Stimulated activated CD4-positive, alpha-beta T cell treated with anti-CD3 and anti-CD28 coated beads, Interleukin-1b, Interleukin-23, amount 100 ng/mL, for 1 hour (primary cell): ENCODE measurements at places on chromosomes 3 and 15.

DNA sequence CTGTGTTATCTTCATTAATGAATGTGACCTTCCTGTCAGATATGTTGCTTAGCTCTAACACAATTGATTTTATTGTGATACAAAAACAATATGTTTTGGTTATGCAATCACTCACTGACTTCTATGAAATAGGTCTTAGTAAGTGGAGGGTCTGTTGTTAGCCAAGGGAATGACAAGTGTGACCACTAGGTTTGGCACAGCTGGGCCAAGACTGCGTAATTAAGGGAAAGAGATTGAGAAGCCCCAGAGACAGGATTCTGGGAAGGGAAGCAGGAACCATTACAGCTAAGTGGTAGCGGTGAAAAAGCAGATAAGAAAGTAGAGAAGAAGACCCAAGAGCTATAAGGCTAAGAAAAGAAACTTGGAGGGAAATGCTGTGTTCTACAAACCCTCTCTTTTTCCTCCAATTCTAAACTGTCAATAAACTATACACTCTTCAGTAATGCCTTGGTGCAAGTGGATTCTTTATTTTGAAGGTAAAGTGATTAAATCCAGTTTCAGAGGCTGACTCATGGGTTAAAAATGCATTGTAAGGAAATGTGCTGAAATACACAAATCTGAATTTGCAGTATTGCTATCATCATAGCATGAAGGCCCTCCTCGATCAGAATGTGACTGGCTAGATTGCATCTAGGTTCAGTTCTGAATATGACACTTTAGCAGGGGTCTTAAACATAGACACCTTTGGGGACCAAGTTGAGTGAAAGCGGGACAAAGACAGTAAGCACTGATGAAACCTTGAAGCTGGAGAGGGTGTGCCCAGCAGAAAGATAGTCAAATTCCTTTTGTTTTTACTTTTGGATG, 26.1 kb downstream of the KCNMB2 start:
- DNase-seq, result no peak

DNA sequence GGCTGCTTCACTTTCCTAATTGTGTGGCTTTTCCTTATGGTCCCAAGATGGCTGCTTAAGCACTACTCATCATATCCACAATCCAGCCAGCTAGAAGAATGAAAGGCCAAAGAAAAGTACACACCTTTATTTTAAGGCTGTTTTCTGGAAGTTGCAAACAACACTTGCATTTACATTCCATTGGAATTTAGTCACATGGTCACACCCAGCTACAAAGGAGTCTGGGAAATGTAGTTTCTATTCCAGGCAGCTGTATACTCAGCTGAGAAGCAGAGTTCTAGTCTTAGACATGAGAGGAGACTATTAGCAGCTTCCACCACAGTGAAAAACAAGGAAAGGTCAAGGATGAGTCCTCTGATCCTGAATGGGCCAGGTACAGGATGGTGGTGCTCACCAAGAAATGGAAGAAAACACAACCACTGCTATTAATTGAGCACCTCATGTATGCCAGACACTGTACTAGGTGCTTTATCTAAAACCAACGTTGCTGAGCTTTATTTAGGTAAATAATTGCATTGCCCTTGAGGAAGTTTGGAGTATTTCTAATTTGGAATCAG, 28.0 kb upstream of the ATG7 start:
- no peak for DNase-seq

GRCh38 chr3:143897576-143898295, 49.5 kb upstream of the SLC9A9 start:
- DNase-seq, result no peak

DNA sequence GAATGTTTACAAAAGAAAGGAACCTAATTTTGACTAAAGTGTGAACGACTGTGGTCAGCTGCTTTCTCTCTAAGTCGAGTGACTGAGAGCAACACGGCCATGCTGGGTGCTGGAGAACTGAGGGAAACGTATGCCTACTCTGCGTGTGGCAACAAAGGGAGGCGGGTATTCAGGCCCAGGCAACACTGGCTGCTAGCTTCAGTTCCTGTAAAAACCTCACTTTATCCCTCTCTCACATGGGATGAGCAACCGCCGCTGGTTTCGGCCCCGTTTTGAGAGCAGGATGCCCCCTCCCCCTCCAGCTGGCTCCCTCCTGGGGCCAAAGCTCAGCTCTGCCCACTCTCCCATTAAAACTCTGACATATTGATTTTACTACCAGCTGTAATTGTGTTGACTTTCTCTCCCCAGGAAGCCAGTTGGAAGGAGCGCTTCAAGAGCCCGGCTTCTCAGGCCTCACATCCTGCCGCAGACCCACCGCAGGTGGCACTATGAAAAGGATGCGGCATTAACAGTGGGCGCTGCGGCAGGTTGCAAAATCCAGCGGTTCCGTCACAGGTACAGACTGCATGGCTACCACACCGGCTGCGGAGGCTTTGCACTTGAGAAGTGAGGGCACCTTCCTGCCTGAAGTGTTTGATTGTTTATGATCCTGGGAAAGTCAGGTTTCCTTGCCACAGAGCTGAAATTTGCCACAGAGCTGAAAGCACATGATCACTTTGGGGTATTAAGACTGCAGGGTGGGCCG, 12.7 kb downstream of the PLXND1 start:
- DNase-seq, result no peak

GRCh38 chr3:159910991-159911663, 77.5 kb upstream of the IL12A start:
- no peak for DNase-seq

DNA sequence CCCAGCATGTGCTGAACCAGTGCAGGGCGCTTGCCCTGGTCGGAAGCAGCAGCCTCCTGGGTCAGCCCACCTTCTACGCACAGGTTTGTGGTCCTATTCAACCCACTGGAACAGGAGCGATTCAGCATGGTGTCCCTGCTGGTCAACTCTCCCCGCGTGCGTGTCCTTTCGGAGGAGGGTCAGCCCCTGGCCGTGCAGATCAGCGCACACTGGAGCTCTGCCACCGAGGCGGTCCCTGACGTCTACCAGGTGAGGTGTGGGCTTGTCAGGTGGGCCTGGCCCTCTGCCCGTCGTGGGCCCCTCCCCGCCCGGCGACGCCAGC, 8.2 kb downstream of the MAN2A2 start:
- no peak for DNase-seq

DNA sequence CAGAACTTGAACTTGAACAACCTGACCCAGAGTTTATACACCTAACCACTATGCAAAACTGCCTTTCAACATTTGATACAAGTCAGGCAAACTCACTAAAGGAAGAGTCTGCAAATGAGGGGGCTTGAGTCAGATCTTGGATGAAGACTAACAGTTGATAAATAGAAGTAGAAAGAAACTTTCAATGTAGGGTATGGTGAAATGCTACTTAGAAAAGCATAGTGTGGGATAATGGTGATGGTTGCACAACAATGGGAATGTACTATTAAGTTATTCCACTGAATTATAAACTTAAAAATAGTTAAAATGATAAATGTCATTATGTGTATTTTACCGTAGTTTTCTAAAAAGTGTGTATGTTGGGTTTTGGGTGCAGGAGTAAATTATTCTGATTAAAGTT, 19.7 kb upstream of the ZNF280D start:
- DNase-seq, result no peak

GRCh38 chr3:49794431-49794830, 5.2 kb downstream of the CDHR4 start:
- no peak for DNase-seq

DNA sequence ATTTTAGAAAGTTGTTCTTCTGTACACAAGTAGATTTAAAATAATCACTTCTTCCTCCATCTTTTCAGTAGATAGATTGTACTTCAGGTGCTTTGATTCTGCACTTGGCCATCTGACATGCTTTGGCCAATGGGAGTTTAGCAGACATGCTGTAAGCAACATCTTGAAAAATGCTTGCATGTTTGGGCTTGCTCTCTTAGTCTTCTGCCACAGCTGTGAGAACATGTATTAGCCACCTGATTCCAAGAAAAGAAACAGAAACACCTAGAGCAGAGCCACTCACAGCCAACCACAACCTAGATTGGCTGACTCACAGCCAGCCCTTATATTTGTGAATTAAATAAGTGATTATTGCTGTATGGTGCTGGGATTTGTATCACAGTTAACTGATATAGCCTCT, 70.2 kb upstream of the GADL1 start:
- no peak for DNase-seq

DNA sequence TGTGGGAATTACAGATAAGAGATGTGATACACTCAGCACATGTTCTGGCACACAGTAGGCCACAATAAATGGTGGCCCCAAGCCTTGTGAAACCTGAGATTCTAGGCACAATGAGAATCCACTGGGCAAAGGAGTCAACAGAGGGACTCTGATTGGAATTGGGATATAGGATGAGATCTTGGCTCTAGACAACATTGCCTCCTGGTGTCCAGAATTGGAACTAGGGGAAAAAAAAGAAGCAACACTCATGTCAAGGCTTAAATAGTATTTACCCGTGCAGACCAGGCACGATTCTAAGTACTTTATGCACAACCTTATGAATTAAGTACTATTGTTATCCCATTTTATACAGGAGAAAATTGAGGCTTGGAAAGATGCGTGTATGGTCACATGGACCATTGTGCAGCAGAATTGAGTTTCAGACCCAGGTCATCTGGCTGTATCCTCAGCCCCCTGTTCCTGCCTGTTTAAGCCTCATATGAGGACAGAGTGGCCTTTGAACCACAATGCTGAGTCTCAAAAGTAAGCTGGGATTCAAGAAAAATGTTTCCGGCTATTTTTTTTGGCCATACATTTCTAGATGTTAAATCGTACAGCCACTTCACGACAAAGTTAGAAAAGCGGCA, 124.8 kb downstream of the SV2B start:
- DNase-seq, result no peak

DNA sequence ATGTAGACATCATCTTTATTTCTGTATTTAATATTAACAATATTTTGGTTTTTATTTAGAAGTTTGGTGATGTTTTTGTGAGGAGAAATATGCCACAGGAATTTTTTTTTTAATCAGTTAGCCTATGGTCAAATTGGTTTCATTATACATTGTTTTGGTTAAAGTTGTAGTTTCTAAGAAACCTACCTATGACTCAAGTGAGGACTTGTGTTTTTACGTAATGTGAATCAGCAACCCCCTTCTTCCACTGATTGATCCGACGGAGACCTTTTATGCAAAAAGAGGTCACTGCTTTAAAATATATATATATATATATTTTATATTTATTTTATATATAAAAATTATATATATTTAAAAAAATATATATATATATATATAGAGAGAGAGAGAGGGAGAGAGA, 698.1 kb downstream of the FHIT start:
- DNase-seq, result no peak
